ENCODE measurements at places on chromosomes 7 and 10. TPM values are rescaled to one million over a fixed set of nuclear protein-coding genes. Genes with fewer than 3 reads are reported as not detected.

DNA sequence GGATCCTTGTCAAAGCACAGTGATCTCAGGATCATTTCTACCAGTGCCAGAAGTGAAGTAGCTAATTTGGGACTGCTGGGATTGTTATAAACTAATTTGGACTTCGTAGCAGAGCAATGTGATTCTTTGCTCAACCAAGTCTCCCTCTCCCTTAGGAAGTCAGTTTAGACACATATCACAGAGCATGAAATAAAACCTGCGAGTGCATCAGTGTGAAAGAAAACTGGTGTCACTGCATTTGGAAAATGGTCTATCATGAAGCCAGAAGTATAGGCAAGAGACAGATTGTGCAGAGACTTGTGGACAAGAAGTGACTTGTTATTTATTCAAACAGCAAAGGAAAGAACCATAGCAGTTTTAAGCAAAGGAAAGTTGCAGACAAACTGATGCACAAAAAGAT is 560.5 kb upstream of the NRG3 start:
- ATAC-seq, result no peak

- no peak for ATAC-seq
These were observed 126.7 kb upstream of the TMEM196 start for GRCh38 chr7:19900118-19900517.

- ATAC-seq, result no peak
These were observed 14.2 kb upstream of the FRMPD2 start for GRCh38 chr10:48288661-48289060.

GRCh38 chr10:77975086-77975666 is 48.6 kb upstream of the DLG5 start:
- no peak for ATAC-seq

- ATAC-seq, result no peak
These were observed 29.6 kb upstream of the ICA1 start for GRCh38 chr7:8291397-8292141.

GRCh38 chr7:54847921-54848320 is 88.9 kb upstream of the SEC61G start:
- ATAC-seq, result no peak

DNA sequence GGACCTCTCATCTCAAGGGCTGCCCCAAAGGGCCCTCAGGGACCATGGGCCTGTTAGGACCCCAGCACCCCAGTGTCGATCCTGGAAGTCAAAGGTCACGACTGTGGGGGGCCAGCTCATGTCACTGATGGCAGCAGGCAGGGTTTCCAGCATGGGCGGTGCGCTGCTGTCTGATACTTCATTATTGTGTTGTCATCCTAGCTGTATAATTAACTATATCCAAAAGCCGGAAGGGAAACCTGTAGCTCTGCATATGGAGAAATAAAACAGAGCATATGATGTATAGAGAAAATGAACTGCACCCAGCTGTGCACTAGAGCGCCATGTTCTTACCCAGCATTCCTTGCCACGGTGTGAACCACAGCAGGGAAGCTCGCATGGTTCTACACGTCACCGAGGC is 196.3 kb downstream of the EBF3 start:
- ATAC-seq, result no peak

GRCh38 chr7:39811161-39811614 is 138.9 kb upstream of the CDK13 start:
- ATAC-seq, result peak; percentile 83

DNA sequence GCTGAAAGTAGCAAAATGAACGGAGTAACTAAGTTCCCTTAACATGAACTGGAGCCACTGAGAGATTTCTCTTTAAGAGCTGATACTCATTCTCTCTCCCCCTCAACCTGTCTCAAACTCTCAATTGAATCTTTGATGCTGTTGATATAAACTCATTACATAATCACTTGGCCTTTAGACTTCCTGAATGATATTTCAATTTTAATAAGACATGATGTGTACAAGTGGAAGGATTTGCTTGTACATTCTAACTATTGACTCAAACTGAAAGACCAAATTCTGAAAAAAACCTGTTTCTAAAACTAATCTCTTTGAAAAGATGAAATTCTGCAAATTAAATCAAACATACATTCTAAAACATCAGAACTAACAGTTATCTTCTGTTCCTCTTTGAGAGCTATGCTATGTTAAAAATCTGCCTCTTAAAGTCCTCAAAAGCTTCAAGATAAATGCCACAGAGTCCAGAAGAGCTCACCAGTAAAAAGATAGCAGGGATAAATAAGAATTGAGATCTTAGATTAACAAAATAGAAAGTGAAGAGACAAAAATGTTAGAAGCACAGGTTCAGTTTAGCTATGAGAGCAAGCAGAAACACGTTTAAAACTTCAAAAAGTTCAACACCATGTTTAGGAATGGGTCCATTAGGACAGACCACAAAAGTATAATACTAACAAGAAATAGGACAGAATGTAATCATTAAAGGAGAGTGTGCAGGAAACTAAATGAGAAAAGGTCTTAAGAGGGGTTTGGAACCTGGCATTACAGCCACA is 46.1 kb downstream of the TNPO3 start:
- ATAC-seq, result no peak

GRCh38 chr7:95690367-95690947 is 81.9 kb upstream of the DYNC1I1 start:
- ATAC-seq, result peak; percentile 88

DNA sequence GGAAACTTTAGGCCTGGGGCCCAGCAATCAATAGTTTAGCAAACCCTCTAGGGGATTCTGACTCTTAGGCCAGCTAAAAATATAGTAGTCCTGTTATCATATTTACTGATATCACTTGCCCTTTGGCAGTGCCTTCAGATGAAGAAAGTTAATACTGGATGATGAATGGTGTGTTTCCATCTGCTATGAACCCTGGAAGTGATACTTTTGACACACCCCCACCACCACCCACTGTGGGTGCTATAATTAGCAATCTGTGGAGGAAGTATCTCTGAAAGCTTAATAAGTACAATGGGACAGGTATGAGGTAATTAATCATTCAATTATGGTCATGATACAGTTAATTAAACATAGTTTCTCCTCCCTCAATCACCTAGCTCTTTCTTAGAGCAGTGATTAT is 90.4 kb upstream of the LRRTM3 start:
- no peak for ATAC-seq

GRCh38 chr7:44761207-44762161 is 12.8 kb downstream of the ZMIZ2 start:
- no peak for ATAC-seq

DNA sequence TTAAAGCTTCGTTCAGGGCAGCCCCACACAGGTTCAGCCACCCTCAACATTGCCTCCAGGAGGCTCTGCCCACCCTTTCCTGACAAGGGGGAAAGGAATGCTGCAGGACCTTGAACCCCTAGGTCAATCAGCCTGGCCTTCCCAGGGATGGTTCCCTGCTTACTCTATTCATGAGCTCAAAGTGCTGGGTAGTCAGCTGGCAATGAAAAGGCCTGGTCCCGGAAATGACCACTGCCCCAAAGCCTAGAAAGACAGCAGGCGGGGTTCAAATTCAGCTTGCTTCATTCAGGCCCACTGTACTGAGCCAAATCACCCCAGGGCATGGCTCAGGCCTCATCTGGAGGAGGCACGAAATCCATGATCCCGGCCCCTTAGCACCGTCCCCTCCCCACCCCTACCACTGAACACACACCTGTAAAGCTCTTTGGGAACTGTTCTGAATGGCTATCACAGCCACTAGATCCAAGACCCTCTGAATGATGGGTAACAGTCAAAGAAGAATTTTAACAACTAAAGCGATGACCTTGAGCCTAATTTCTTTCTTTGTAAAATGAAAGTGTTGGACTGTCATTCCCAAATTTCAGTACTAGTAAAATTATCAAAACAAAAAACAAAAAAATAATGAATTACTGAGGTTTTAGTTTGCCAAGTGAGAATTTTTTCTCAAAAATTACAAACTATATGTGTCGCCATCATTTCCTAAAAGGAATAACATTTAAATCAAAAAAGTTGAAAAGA is 1.0 kb downstream of the URGCP start:
- no peak for ATAC-seq

- ATAC-seq, result no peak
These were observed 188.4 kb downstream of the DGKI start for GRCh38 chr7:137658190-137658900.

DNA sequence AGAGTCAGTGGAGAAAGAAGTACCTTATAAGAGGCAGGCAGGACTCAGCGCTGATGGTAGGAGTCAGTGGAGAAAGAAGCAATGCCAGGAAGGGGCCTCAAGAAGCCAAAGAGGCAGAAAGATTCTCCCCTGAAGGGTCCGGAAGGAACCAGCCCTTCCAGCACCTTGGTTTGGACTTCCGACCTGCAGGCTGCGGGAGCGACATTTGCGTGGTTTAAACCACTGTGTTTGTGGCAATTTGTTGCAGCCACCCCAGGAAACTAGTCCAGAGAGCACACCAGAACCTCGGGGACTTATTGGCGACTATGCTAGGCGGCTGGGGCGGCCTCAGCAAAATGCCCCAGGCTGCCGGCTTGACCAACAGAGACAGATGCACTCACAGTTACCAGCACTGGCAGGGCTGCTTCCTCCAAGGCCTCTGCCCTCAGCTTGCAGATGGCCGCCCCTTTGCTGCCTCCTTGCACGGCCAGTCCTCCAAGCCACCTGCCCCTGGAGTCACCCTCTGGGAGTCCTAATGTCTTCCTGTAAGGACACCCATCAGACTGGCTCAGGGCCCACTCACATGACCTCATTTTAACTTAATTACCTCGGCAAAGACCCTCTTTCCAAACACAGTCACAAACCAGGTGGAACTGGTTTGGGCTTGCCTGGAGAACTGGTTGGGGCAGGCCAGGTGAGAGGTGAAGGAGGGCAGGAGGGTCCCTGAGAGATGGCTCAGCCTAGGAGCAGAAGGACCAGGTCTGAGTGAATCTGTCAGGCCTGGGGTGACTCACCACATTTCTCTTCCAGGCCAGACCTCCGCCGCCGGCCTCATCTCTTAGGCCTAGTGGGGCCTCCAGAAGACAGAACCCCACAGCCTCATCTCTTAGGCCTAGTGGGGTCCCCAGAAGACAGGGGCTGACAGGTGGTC is 26.1 kb downstream of the CALML3 start:
- ATAC-seq, result no peak

DNA sequence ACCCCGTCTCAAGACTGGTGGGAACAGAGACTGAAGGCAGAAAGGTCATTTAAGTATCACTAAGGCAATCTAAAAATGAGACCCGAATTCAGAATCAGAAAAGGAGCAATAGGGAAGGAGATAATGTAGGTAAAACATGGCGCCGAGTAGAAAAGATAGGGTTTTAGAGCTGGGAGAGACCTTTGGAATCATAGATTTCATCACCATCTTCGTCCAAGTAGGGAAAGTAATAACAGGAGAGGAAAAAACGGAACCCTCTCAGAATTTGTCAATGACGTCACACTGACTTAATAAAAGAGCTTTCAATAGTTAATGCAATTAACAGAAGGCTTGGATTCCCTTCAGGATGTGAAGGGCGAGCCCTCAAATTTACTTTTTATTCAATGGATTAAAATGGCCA is 1.0 kb upstream of the UBN2 start:
- ATAC-seq, result no peak

DNA sequence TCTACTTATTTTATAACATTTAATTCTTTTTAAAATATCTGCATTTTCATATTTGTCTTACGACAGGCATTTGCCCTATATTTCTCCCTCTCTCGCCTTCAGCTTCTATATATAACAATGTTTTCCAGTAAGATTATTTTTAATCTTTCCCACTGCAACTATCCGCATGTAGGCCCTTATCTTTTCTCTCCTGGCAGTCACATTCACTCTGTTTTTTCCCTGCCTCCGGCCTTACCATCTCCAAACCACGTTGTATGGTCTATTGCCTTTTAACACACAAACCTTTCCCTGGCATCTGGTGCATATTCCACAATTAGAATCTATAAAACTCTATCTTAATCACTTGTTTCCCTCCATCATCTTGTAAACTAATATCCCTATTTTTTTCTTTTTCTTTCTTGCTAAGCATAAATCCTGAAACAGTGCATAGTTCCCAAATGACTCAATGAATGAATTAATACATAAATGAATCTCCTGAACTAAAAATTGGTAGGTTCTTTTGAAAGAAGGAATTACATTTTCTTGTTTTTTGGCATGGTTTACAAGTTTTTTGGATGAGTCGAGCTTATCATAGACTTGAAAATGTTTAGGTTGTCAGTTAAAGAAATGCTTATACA is 173.2 kb downstream of the SEMA3A start:
- no peak for ATAC-seq

DNA sequence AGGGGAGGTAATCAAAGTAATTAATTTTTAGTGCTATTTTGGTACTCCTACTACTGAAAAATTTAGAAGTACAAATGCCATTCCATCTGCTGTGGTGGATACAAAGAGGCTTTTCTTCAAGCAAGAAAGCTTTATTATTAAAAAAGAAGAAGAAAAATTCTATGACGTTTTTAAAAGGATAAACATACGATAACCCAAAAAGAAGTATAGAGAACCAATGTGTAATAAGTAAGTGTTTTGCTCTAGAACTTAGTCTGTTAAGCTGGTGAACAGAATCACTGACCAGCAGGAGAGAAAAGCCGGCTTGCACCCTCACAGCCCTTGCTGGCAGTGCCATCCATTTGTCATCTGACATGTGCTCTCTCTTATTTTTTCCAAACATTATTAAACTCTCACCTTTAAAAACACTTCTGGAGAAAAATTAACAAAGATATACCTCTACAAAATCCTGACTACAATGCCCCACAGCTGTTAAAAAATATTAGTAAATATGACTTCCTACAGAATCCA is 81.5 kb downstream of the SRPK2 start:
- ATAC-seq, result no peak

GRCh38 chr10:103808780-103809179 is 46.6 kb downstream of the SH3PXD2A start:
- no peak for ATAC-seq

GRCh38 chr7:105680505-105681187 is 99.4 kb upstream of the EFCAB10 start:
- no peak for ATAC-seq

GRCh38 chr10:129030996-129031843 is 435.8 kb upstream of the MGMT start:
- ATAC-seq, result peak; percentile 93

- ATAC-seq, result no peak
These were observed 140.0 kb downstream of the RAPGEF5 start for GRCh38 chr7:22216832-22217475.

DNA sequence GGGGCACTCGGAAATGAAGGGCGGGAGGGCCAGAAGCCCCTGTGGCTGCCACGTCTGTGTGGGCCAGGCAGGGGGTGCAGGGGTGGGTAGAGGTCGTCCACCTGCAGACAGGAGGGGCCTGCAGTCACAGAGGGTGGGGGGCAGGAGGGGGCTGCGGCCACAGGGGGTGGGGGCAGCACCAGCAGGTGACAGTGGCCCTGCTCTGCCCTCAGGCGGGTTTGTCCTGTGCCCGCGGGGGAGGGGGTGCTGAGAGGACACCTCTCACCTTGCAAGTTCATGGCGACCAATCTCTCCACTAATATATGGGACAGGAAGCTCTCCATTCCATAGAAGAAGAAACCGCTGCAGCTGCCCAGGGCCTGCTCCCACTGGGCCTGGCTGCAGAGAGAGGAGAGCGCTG is 26.6 kb upstream of the NKX6-2 start:
- ATAC-seq, result no peak

Gene RBAK
- total RNA-seq, result 12.6 TPM

Gene SKIDA1
- total RNA-seq, result 4.9 TPM

Gene PNLIPRP1
- not detected for total RNA-seq

Gene MOGAT3
- total RNA-seq, result 0.13 TPM

Gene SMO
- 8.8 TPM for total RNA-seq

Gene ITPRID1
- 2.9 TPM for total RNA-seq

Gene TACC2
- total RNA-seq, result 63.3 TPM

Gene ABCC2
- total RNA-seq, result 0.78 TPM

Gene SCIN
- 0.37 TPM for total RNA-seq

Gene MARCHF5
- total RNA-seq, result 10.9 TPM

Gene KNDC1
- total RNA-seq, result 0.05 TPM

Gene UPK3B
- total RNA-seq, result 0.56 TPM

Gene SLC29A4
- total RNA-seq, result 14.3 TPM

Gene MMP21
- not detected for total RNA-seq

Gene LLCFC1
- total RNA-seq, result not detected

Gene DENND2A
- total RNA-seq, result 22.3 TPM

Gene MYO1G
- total RNA-seq, result 0.41 TPM

Data from motor neuron (in vitro differentiated cells).